Fibroblast of skin of right quadriceps (primary cell): ENCODE measurements at places on chromosomes 11 and 22.
A peak's percentile ranks its signal among the peaks of the same experiment; 100 is the strongest.

- DNase-seq, result no peak
These were observed 138.6 kb downstream of the TEAD1 start for GRCh38 chr11:12812849-12813248.

GRCh38 chr11:65474864-65475263 lies 24.0 kb upstream of the MALAT1 start:
- no peak for DNase-seq

- peak; percentile 48 for DNase-seq
These were observed 109.6 kb downstream of the RRAS2 start for GRCh38 chr11:14249121-14249963.

- DNase-seq, result no peak
These were observed 8.0 kb downstream of the APLP2 start for GRCh38 chr11:130077671-130078070.

GRCh38 chr22:19446603-19447329 lies 745 bp downstream of the C22orf39 start:
- no peak for DNase-seq

GRCh38 chr22:30217698-30218560 lies 28.6 kb downstream of the LIF start:
- no peak for DNase-seq

GRCh38 chr11:117700551-117700950 lies 96.5 kb downstream of the DSCAML1 start:
- DNase-seq, result no peak

GRCh38 chr11:27938011-27938410 lies 169.9 kb downstream of the KIF18A start:
- DNase-seq, result no peak
